ENCODE measurements at places on chromosomes 3 and 15.

GRCh38 chr3:4225005-4225471 lies 78.1 kb upstream of the SETMAR start:
- DNase-seq, result no peak

DNA sequence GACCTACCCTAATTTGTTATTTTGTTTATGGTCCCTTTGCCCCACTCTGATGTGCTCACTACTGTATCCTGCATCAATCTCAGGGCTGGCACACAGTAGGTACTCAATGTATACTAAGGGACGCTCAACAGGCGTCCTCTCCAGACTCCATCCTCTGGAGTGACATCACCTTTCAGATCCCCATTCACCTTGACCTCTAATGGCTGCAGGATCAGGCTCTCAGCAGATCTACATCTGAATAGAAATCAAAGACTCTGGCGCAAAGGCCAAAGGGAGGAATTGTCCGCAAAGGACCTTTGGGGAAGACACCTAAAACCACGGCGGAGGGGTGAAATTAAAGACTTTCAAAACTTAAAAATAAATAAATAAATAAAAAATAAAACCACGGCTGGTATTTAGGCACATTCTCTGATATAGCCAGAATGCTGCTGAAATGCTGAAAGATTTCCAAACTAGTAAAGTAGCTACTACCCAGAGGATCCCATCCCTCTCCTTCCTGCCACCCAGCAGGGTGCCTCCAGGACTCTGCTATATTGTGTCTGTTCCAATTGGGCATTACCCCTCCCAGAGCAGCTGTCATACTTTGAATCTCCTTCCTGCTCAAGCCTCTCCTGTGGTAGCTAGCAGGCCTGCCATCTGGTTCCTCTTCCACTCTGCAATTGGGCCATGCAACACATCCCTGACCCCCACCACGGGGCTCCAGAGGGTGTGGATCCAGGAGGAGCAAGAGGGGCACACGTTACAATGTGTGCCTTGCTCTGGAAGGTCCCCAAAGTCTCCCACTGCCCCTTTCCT lies 6.1 kb downstream of the SHF start:
- no peak for DNase-seq

DNA sequence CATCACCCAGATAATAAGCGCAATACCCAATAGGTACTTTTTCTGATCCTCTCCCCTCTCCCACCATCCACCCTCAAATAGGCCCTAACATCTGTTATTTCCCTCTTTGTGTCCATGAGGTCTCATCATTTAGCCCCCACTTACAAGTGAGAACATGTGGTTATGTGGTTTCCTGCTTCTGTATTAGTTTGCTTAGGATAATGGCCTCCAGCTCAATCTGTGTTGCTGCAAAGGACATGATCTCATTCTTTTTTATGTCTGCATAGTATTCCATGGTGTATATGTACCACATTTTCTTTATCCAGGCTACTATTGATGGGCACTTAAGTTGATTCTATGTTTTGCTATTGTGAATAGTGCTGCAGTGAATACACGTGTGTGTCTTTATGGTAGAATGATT lies 165.4 kb downstream of the MBNL1 start:
- DNase-seq, result no peak

DNA sequence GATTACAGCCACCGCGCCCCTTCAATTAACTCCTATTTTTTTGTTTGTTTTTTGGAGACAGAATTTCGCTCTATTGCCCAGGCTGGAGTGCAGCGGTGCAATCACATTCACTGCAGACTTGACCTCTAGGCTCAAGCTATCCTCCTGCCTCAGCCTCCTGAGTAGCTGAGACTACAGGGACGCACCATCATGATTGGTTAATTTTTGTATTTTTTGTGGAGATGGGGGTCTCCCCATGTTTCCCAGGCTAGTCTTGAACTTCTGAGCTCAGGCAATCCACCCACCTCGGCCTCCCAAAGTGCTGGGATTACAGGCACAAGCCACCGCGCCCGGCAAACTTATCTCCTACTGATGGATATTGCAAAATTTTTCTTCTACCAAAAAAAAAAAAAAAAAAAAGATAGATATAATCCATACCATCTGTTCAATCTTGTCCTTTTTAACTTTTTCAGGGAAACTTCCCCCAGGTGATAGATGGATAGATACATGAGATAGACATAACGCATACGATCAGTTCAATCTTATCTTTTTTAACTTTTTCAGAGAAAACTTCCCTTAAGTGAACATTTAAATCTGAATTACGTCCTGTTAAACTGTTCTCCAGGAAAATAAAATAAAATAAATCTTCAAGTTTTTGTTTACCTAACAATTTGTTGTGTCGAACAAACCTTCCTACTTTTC lies 693 bp upstream of the RPSA start:
- no peak for DNase-seq

- no peak for DNase-seq
Measured at GRCh38 chr15:41653760-41654159, 6.4 kb upstream of the MGA start.
